ENCODE measurements at places on chromosomes 12 and 14.

- DNase-seq, result no peak
Observed at GRCh38 chr14:34682787-34683321, 31.5 kb downstream of the CFL2 start.

- no peak for DNase-seq
Observed at GRCh38 chr14:48690349-48690748, 895.8 kb downstream of the RPS29 start.

- DNase-seq, result no peak
Observed at GRCh38 chr14:53064475-53064874, 88.6 kb downstream of the DDHD1 start.

GRCh38 chr14:91419044-91419397, 1.4 kb upstream of the CCDC88C start:
- DNase-seq, result no peak

DNA sequence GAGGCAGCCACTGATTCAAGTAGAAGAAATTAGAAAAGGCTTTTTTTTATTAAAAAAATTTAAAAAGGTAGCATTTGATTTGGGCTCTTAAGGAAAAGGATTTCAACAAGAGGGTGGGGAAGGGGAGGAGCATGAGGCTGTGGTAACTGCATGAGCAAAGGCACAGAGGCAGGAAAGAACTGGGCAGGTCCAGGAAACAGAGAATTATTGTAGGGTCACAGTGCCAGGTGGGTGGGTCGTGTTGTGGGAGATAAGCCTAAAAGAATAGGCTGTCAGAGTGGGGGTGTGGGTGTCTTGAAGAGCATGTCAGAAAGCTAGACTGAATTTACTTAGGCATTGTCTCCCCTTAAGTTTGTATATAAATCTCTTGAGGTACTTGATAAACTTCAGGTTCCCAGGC, 7.8 kb downstream of the LIMA1 start:
- no peak for DNase-seq

DNA sequence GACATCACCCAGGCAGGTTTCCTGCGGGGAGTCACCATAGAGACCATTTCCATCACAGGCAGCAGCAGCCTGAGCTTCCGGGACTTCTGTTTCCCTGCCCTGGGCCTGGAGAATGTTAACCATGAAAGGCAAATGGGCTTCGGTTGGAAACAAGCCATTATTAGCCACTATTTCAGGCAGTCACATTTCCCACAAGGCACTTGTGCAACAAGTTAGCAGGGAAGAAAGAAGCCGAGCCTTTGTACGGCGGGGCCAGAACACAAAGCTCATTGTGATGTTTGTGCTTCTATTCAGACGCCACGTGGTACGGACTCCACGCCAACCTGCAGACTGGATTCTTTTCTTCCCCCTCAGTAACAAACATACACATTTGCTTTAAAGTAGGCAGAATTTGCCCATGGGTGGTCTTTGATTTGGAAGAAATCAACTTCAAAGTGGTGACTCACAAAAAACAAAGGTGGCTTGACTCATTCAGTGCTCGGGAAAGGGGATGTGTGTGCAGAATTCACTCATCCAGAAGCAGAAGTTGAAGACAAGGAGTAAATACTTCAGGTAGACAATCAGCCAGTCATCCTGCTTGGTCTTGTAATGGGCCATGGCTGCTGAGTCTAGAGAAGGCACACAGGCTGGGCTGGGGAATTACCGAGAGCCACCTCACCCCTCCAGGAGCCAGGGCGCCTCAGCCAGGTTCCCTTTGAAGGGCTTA, 154.2 kb upstream of the PRMT8 start:
- peak; percentile 41 for DNase-seq

DNA sequence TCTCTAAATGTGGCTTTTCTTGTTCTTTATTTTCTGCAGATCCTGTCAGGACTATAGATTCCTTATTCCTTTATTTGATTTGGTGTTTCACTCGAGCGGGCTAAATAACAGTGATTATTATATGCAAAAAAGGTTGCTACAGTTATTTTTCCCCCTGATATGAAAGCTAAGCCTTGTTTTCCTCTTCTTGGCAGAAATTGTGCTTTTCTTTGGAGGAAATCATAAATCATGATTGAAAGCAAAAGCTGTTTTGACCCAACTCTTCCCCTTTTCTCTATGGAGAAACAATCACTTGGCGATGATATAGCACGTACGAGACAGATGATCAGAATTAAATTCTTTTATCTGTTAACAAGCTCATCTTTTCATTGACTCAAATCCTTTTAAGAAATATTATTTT, 31.4 kb downstream of the PPFIBP1 start:
- no peak for DNase-seq

DNA sequence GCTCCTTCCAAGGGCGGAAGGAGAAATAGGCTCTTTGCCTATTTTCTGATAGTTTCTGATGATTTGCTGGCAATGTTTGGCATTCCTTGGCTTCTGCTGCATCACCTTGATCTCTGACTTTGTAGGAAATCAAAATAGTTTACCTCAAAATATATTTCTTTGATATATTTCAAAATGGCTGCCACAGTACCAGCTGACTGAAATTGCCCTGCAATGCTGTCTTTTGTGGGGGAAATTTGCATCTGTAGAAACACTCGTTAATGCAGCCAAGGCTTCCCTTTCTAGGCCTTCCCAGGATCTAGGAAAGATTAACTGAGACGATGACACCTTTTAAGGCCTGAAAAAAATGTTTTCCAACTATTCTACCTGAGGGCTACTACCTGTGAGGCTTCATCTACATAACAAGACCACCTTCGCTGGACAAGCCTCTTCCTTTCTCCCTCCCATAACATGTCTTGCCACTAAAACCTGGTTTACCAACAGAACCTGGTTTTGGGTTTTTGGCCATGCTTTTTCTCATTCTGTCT, 212.8 kb upstream of the SSTR1 start:
- no peak for DNase-seq

DNA sequence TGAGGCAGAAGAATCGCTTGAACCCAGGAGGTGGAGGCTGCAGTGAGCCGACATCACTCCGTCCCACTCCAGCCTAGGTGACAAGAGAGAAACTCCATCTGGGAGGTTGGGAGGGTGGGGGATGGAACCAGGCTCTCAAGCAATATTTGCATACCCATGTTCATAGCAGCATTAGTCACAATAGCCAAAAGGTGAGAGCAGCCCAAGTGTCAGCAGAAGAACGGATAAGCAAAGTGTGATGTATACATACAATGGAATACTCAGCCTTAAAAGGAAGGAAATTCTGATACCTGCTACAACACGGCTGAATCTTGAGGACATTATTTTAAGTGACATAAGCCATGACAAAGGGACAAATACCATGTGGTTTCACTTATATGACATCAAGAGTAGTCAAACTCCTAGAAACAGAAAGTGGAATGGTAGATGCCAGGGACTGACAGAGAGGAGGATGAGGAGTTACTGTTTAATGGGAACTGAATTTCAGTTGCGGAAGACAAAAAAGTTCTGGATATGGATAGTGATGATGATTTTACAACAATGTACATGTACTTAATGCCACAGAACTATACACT, 11.6 kb downstream of the DAD1 start:
- no peak for DNase-seq

DNA sequence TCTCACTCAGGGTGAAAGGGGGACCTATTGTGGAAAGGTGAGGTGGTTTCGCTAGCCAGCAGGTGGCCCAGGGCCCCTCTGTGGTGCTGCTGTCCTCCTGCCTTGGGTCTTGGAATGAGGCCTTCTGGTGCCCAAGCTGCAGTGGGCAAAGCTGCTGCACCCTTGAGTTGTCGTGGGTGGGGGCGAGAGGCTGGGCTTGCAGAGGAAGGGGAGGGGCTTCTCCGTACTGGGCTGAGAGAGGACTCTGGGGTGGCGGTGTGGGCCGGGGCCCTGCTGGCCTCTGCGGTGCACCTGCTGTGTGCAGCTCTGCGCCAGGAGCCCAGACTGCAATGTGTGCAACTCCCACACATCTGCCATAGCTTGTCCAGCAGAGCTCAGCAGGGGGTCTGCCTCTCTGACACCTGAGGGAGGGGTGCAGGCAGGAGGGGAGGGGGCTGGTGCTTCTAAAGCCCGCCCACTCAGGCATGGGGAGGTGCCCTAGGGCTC, 145.8 kb downstream of the KIF26A start:
- DNase-seq, result peak; percentile 56

- DNase-seq, result no peak
Observed at GRCh38 chr12:71385155-71385554, 54.4 kb upstream of the LGR5 start.

DNA sequence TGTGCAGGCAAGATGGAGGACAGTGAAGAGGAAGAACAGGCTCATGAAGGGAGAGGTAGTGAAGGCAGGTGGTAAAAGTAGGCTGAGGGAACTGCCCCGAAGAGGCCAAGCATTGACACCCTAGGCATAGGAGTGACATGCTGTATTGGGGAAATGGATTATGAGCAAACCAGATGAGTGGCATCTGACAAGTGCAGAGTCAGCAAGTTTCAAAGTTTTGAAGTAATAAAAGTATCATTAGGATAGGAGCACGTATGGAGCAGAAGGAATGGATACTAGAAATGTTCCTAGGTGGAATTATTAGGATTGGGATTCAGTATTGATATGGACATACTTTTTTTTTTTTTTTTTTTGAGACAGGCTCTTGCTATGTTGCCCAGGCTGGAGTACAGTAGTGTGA, 139.8 kb downstream of the SAMD4A start:
- DNase-seq, result no peak

DNA sequence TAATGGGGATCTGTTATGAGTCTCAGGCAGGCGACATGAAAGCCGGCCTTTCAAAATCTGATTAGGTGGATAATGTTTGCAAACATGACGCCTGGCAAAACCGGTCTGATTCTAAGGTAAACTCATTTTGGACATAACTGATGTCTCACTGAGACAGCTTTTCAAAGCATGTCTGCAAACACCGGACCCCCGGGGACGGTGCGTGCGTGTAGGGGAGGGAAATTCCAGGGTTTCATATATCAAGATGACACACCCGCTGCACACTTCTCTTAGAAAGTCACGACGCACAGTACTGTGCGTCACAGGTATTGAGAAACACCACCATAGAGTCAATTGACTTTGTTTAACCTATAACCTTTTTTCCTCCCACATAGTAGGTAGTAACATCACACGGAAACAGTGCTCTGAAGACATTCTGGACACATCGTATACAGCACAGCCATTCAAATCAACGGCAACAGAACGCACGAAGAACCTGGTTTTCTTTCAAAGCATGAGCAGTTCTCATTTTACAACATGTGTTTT, 43.9 kb upstream of the TESC start:
- no peak for DNase-seq

DNA sequence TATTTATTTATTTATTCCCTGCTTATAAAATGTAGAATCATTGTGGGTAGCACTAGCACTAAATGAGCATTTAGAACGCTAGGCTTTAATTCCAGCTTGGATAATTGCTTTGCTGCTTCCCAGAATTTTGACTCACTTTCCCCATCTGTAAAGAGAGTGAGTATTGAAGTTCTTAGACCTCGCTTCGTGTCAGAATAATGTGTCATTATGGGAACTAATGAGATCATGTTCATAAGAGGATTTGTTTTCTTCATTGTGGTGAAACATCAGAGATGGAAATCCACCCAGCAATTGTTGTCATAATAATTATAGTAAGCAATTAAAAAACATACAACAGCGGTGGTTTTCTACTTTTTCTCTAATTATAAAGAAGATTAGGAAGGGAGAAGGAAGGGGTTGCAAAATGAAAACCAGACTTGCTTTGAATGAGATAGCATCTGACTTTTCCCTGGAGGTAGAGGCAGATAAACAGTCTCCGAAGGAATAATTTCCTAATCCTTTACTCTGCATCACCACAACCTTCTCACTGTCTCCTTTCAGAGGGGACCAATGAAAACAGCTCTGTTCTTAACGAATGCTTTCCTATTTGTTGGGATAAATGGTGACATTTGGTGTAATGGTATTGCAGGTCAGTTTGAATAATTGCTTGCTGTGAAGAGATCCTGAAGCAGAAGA, 86.8 kb upstream of the ARHGAP5 start:
- DNase-seq, result no peak

DNA sequence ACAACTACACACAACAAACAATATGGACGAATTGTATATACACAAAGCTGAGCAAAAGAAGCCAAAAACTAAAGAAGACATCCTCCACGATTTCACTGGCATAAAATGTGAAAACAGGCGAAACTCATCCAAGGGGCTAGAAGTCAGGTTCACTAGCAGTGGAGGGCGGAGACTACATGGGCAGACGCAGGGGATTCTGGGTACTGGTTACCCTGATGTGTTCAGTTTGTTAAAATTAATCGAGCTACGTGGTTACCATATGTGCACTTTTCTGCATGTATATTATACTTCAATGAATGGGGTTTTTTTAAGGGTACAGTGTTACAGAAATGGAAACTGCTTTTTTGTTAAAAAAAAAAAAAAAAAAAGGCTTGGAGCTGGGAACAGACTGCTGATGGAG, 12.3 kb downstream of the KDM2B start:
- no peak for DNase-seq

- DNase-seq, result no peak
Observed at GRCh38 chr12:93972411-93973208, 175.8 kb upstream of the PLXNC1 start.

- DNase-seq, result no peak
Observed at GRCh38 chr12:54824402-54824801, 29.9 kb upstream of the MUCL1 start.

GRCh38 chr12:67876305-67876915, 112.8 kb upstream of the IFNG-AS1 start:
- no peak for DNase-seq

DNA sequence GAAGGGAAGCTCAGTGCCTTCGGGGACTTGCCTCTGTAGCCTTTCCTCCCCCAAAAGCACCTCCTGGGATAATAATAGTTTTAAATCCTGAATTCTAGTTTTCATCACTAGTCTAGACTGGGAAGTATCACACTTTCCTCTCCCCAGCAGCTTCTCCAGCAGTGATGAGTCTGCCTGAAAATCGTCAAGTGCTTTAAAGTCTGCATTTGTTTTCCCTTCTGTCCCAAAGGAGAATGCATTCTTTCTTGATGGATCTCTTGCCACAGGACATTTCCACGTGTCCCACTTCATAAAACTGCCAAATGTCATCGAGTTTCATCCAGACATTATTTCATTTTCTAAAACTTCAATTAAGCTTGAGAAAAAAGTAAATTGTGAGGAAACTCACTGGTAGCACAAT, 15.0 kb downstream of the CSRP2 start:
- no peak for DNase-seq

DNA sequence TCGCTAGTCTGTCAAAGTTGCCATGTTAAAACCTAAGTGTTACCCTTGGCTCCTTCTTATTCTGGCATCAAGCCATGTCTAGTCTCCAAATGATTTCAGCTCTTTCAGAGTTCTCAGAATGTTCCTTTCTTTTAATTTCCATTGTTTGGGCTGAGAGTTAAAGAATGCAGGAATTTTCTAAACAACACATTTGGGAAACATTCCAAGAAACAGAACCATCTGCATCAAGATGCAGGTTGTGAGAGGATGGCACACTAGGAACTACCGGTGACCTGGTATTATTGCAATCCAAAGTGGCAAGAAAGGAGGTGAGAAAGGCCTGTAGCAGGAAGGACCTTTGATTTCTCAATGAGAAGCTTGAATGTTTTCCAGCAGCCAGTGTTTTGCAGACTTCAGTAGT, 30.1 kb downstream of the SLC35F4 start:
- DNase-seq, result no peak
